Mesenteric fat pad (tissue), 1 donor: ENCODE measurements at places on chromosomes 2 and 18. TPM values are rescaled to one million over a fixed set of nuclear protein-coding genes. Genes with fewer than 3 reads are reported as not detected.

DNA sequence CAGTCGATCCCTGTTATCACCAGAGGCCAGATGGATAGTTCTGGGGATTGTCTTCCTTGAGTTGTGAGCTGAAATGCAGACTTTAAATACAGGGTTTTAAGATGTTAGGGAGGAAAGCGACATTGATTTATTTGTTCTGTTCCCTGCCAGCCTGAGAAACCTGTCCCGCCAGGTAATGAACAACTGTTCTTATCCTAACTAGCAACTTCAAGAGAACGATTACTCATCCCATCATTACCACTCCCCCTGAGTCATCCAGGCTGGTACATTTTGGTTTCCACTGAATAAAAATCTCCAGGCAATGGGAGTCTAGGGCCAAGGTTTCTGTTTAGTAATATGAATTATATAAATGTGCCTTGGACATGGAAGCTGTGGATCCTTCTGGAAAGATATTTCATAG lies 131.2 kb downstream of the LYPD6B start:
- DNase-seq = no peak

- DNase-seq = no peak
These were observed 78.2 kb downstream of the INPP4A start for GRCh38 chr2:98522854-98523253.

- no peak for DNase-seq
These were observed 90.4 kb downstream of the CERKL start for GRCh38 chr2:181566334-181567032.

GRCh38 chr18:13451213-13451540 lies 232.6 kb downstream of the LDLRAD4 start:
- peak; percentile 47 for DNase-seq

- no peak for DNase-seq
These were observed 135.0 kb downstream of the EPHA4 start for GRCh38 chr2:221437056-221437455.

Gene CXCR1
- total RNA-seq = 7.2 TPM

Gene C2orf78
- total RNA-seq = not detected

- no peak for DNase-seq
These were observed 216.4 kb downstream of the STK39 start for GRCh38 chr2:168030862-168031624.

DNA sequence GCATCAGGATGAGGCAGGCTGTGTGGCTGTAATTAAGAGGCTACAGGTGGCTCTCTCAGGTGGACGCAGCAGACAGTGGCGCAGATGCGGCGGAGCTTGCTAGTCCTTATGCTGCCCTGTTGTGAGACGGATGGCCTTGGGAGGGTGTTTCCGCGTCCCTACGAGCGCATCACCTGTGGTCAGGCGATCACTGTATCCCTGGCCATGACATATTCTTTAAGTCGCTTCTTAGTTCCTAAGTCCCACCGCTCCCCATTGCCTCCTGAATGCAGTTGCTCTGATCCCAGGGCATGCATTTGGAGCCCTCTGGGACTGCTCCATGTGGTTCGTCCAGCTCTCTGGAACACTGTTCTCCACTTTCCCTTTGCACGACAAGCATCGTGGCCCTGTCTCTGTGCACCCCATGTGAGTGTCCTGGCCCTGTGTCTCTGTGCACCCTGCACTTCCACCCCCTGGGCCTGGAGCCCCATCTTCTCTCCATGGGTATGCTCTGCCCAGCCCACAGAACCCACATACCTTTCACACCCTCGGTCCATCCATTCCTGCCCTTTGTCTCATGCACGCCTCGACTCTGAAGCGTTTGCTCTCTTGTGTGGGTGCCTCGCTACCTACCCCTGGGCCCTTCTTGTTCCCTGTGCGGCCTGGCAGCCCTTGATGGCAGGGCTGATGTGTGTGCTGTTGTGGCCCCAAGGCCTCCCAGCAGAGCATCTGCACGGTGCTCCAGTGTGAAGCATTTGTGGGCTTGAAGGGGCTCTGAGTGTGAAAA lies 74.4 kb downstream of the SH3RF3 start:
- no peak for DNase-seq

DNA sequence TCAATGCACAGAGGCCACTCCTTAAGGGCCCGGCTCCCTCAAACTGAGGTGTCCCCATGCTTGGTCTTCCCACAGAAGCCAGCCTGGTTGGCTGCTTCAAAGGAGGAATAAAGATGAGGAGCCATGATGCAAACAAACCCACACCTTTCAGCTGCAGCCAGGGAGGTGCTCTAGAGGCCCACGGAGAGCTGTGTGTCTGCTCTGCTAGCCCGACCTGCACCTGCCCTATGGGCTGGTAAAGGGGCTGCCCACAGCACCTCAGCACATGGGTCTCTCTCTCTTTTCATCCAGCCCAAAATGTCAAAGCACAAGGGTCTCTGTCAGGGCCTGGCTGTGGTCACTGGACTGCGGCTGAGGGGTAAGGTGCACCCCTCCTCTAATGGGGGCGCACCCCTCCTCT lies 132.1 kb downstream of the MSH2 start:
- no peak for DNase-seq

GRCh38 chr2:174925046-174925784 lies 80.0 kb downstream of the CHN1 start:
- no peak for DNase-seq

DNA sequence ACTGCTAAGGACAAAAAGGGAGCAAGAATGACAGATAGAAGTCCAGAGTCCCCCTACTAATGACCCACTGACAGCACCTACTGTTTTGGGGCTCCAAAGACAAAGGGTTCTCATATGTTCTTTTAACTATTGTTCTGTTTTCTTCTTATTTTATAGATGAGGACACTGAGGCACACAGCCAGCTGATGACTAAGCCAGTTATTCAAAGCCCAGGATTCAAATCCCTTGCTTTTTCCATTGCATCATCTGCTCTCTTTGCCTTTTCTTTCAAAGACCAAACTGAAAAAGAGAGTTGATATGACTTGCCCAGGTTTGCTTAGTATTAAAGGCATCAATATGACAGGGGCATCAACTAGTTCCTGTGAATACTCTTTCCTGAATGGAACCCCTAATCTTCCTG lies 299.8 kb downstream of the LRATD1 start:
- DNase-seq = no peak

DNA sequence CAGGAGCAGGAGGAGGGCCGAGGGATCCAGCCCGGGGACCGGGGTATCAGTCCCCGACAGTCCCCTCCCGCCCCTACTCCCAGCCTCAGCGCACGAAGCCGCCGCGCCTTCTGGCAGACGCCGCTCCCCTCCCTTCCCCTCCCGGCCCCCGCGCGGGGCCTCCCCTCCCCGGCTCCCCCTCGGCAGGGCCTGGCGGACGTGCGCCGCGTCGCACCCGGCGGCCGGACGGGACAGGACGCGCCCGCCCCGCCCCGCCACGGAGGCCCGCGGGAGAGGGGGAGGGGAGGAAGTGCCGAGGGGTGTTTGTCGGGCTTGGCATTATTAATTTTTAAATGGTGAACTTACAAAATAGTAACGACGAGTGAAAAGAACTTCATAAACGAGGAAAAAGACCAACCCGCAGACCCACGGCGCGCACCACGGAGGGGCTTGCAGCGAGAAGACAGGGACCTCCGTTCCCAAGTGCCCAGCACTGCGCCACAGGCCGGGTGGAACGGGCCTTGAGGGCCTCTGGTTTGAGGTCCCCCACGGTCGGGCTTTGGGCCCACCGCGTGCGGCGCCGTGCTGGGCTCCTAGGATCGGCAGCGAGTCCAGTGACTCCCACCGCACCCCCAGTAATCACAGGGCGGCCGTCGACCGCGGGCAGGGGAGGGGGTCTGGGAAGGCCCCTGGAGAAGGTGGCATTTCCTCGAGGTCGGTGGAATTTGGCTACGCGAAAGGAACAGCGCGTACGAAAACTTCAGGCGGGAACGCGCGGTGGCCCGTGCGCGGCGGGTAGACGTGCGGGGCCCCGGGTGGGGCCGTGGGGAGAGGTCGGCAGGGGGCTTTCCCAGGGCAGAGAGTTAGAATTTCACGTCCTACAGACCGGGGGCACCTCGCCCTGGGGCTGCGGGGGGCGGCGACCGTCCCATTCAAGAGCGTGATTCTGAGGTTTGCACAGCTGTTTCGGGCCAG lies 954 bp upstream of the CTDSP1 start:
- peak; percentile 95 for DNase-seq

- no peak for DNase-seq
These were observed 3.7 kb downstream of the IL1RL2 start for GRCh38 chr2:102190430-102191107.

Gene IL36RN
- total RNA-seq = not detected

DNA sequence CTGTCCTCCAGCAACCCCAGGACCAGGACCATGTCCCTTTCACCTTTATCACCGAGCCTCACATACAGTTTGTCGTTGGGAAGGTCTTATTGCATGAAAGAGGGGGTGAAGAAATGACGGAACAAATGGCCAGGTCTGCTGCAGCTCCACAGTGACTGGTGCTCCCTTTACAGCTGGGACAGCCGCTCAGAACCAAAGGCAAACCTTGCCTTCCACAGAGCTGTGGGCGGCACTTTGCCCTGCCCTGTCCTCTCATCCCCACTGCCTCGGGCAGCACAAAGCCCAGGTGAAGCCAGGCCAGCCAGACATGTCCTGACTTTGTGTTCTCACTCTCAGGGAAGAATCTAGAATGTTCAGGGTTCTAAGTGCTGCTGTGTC lies 961 bp downstream of the GPR55 start:
- no peak for DNase-seq

GRCh38 chr2:87996570-87996969 lies 19.8 kb downstream of the RNU2-63P start:
- no peak for DNase-seq

Gene METTL8
- total RNA-seq = 27.1 TPM

Gene DAW1
- not detected for total RNA-seq

Gene MZT2A
- total RNA-seq = 37.3 TPM

Gene AQP12B
- total RNA-seq = not detected

- DNase-seq = no peak
These were observed 503 bp downstream of the GTF3C3 start for GRCh38 chr2:196798980-196799379.

Gene TUBB8B
- not detected for total RNA-seq

Gene STAT1
- total RNA-seq = 186 TPM

DNA sequence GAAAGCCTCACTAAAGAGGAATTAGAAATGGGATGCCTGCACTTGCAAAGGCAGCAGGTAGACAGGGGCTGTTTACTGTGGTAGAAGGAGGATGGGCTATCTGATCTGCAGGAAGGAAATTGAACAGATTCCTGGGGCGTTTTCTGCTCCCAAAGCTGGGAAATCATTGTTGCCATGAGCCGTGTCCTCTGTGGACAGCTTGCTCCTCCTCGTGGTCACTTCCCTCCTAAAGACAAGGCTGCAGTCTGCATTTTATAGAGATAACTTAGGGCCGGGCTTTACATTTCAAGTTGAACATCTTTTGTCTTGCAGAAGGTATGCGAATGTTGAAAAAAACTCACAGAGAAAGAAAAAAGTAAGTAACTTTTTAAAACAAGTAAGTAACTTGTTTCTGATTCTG lies 50.9 kb downstream of the DCDC2C start:
- no peak for DNase-seq

- no peak for DNase-seq
These were observed 272.1 kb downstream of the SLC8A1 start for GRCh38 chr2:40179801-40180200.

DNA sequence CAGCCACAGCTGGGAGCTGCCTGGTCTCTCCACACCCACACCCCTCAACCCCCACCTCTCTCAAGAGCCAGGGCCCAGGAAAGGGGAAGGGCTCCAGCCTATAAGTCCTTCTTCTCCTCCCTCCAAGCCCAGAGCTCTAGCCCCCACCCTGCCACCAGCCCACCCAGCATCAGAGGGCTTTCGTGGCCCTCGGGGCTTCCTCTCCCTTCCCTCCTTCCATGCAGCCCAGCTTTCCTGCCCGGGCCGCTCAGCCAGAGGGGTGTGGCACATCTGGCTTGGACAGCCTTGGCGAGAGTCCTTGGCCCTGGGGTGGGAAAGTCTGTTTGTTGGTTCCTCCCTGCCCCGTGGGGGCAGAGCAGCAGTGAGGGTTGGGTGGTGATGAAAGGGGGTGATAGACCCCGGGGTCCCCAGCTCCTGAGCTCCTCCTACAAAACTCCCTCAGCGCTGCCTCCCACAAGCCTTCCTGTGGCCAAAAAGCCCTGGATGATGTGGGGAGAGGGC lies 7.0 kb downstream of the TNS1 start:
- no peak for DNase-seq

Gene RAB27B
- 0.93 TPM for total RNA-seq

- no peak for DNase-seq
These were observed 16.6 kb downstream of the SMC6 start for GRCh38 chr2:17736989-17737388.

Gene NXPH2
- not detected for total RNA-seq

- DNase-seq = no peak
These were observed 46.0 kb upstream of the COBLL1 start for GRCh38 chr2:164887434-164888144.

Gene ANKRD30B
- total RNA-seq = 0.39 TPM

DNA sequence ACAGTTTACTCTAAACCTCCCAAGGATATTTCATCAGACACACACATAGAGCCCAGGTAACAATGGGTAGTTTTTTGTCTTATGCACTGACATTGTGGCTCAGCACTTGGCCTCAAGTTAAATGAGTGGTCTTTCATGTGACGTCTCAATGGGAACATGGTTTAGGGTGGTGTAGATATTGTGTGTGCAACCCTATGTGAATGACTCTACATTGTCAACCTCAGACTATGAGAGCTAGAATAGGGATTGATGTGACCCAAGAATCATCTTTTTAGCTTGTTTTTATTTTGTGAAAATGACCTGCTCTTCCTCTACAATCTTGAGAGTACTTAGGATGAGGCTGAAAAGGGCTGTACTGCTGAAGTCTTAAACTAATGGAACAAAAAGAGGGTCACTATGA lies 86.2 kb downstream of the SCN1A start:
- DNase-seq = no peak

DNA sequence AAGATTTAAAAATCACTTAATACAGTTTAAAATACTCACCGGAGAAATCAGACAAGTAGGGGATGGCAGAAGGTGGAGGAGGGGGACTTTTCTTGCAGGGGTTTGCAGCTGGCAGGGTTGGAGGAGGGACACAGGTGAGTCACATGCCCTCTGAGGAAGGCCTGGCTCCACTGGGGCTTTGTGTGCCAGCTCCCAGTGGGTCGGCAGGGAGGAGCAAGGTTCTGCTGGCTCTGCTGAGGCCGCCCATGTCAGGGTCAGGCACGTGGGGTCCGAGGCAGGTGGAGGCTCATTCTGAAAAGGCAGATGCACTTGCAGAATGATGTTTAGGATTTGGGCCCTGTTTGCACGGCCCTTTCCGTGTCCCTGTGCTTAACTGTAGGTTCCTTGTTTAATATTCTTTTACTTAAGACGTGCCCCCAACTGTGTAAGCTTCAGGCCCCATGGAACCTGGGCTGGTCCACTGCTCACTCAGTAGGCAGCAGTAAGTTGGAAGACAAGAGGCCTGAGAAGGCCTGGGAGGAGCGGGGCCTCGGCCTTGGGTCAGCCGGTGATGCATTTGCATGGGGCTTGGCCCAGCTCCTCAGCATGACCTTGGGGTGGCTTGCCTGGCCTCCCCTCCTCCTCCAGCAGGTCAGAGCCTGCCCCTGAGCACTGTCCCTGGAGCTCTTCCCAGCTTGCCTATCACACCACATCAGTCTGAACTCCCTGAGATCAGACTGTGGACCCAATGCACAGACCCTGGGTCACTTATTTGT lies 141.0 kb downstream of the GLI2 start:
- DNase-seq = no peak

Gene CPO
- total RNA-seq = 0.84 TPM
